Osteocyte (in vitro differentiated cells): ENCODE measurements at places on chromosomes 7 and 10.

DNA sequence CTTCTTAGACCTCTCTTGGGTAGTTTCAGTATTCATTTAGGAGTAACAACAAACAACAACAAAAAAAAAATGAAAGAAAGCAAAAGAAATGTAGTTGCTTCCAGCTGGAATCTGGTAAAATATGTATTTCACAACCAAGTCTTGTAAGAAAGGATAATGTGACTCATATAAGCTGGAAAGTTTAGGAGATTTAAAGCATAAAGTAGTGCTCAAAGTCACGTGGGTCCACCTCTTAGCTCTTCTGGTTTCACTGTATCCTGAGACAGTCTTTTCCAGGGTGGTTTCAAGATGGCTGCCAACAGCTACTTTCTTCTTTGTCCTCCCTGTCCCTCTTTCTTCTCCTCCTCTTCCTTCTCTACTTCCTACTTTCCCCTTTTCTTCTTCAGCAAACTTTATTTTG is 69.5 kb upstream of the CDK13 start:
- DNase-seq = no peak

DNA sequence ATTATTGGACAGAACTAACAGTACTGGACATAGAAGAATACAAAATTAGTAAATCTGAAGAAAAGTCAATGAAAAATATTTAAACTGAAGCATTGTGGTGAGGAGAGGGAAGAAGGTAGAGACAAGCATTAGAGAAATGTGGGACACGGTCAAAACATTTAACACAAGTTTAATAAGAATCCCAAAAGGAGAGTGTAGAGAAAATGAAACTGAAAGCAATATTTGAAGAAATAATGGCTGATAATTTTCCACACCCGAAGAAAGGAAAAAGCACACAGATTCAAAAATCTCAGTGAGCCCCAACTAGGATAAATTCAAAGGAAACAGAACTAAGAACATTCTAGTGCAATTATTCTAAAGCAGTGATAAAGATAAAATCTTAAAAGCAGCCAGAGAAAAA is 126.4 kb upstream of the LRRTM3 start:
- DNase-seq = no peak

DNA sequence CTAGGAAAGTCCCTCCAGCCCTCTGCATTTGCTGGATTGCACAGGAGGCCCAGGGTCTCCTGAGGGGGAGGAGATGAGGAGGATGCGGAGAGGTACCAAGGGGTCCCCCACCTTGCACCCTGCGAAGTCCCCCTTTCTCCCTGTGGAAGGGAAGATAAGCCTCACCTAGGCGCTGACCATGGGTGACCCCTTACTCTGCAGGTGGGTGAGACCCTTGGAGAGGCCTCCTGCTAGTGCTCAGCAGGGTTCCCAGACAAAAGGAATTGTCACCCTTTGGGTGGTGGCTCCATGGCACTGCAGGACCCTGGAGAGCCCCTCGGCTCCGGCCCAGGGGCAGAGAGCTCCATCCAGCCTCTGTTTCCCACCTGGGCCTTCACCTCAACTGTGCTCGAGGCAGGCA is 107.0 kb upstream of the RET start:
- DNase-seq = peak; percentile 62

GRCh38 chr7:81333004-81333403 is 414.2 kb upstream of the SEMA3C start:
- DNase-seq = no peak

DNA sequence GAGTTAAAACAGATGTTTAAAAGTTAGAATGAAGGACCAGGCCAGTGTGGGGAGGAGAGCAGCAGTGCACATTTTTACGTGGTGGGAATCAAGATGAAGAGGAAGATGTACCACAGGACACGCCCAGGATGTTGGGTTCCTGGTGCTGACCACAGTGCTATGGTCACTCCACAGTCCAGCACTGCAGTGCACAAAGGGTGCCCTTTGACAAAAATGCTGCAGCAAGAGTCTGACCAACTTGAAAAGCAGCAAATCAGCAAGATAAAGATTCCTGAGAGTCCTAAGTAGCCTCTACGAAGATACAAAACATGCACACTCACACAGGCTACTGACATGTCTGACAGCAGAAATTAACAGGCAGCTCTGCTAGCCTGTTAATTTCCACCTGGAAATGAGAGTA is 107.1 kb downstream of the PIP4K2A start:
- no peak for DNase-seq

- DNase-seq = no peak
Observed at GRCh38 chr10:93718937-93719725, 16.7 kb upstream of the FRA10AC1 start.

DNA sequence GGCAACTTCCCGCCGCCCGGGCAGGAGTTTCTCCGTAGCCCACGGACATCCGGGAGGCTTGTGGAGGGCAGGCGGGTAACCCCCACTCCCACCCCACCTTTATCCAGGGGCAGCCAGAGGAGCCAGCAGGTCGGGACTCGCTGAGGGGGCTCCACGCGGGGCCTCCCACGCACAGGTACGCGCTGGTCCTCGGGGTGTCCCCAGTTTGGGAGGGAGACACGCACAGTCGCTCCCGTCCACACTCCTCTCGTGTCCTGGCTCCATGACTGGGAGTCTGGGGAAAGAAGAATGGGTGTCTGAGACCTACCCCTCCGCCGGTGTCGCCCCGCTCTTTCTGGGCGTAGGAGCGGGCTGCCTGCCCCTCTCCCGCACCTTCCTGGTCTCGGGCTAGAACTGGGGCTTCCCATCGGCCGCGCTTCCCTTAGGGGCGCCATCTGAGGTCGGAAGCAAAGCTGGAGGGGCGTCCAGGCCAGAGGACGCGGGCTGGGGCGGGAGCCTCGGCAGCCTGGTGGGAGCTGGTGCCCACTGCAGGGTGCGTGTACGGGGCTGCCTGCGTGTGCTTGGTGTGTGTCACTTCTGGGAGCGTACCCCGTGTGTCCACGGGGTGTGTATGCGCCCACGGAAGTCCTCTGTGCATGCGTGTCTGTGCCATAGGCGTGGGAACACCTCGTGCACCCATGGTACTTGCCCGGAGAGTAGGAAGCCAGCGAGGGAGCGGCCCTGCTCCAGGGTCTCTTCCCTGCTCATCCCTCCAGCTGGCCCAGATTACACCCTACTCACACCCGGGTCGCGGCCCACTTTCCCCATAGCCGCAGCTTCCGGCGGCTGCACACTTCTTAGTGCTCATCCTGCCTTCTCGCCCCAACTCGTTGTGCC is 73.0 kb upstream of the LEP start:
- no peak for DNase-seq

DNA sequence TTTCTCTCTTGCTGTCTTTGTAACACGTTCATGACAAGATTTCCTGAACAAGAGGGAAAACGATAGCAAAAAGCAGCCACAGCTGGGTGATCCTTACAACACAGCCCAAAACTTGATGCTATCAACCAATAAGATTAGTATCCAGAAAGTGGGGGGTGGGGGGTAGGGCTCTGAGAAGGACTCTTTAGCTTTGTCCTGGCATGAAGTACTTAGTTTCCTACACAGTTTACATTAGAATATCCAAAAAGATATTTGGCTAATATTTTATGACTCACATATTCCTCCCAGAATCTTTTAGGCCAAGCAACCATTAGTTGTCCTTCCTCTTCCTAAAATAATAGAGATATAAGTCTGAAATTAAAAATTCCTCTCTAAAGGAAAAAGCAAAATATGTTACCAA is 22.9 kb upstream of the LRRC17 start:
- no peak for DNase-seq
